T-helper 2 cell treated with Interferon-gamma antibody and Interleukin-4, amounts not matched to agents 5 μg/mL and 100 μg/mL, for 36 hours (primary cell): ENCODE measurements at places on chromosomes 4 and X.

DNA sequence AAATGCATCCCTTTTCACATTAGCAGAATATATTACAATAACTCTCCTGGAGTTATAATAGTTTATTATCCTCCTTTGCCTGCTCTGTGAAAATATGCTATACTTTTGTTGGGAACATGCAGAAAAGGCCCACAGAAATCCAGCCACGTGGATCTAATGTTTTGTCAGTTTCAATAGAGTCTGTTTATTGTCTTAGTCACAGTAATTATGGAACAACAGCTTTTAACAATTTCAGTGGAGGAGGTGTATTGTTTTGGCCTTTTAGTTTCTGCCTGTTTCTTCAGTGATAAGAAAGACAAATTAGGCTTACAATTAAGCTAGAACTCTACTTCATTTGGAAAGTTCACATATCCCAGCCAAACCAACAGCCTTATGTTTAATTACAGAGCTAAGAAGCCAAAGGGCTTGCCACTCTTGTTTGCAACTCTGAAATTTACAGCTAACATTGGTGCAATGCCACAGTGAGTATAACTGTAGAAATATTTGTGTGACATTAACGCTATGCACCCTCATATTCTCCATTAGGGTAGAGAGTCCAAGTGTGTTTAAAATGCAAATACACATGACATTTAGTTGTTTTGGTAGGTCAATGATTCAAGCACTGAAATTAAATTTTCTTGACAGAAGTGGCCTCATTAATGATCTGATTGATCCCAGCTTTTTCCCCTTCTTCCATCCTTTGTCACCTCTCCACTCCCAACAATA lies 175.8 kb downstream of the USP46 start:
- no peak for DNase-seq

DNA sequence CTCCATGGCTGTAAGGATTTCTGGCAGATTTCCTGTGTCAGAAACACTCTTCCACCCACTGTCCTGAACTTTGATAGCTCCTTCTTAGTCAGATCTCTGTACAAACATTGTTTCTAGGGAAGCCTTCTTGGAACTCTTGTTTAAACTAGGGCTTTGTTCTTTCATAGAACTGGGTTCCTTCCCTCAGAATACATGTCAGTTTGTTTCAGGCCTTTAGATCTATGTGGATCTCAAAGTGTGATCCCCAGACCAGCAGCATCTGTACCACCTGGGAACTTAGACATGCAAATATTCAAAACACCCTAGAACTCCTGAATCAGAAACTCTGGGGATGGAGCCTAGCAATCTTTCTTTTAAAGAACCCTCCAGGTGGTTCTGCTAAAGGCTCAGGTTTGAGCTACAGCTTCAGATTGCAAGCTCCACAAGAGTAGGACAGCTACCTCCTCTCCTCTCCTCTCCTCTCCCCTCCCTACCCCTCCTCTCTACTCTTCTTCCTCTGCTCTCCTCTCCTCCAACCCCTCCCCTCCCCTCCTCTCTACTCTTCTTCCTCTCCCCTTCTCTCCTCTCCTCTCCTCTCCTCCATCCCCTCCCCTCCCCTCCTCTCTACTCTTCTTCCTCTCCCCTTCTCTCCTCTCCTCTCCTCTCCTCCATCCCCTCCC lies 12.7 kb downstream of the RASSF6 start:
- DNase-seq: no peak

DNA sequence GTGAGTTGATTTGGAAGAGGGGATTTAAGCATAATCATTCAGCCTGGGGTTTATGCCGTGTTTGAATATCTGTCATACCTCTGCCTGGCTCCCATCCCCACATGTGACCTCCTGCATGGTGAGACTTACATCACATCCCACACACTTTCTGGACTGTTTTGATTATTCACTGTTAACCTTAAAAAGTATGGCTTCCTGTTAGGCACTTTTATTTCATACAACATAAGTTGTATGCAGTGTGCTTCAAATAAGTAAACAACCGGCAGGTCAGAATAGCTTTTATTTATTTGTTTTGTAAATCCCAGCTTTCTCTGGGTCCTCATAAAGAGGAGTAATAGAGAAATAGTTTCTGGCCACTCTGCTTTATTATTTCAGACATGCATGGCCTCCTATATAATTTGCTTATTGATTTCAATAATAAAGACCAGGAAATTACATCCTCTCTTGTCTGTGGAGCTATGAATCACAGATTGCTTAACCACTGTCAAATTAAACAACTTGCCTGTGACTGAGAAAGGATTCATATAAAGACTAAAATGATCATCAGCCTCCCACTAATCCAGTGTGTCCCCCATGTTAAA lies 376.8 kb upstream of the ZFP42 start:
- no peak for DNase-seq

- no peak for DNase-seq
Measured at GRCh38 chr4:169437299-169438047, 166.7 kb upstream of the SH3RF1 start.

GRCh38 chr4:953574-953915 lies 19.8 kb downstream of the DGKQ start:
- DNase-seq: no peak

DNA sequence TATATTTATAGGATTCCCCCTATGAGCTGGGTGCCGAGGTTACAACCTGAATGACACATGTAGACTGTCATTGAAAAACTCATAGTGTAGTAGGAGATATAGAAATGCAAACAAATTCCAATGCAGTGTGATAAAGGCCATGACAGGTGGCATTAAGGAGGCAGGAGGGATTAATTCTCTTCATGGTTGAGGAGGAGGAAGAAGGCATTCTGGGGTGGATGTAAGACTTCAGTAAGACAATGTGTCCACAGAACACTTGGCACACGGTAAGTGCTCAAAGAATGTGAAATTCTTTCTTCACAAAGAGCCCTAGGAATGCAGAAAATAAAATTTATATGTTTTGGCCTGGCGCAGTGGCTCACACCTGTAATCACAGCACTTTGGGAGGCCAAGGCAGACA lies 136.5 kb downstream of the RBM47 start:
- DNase-seq: no peak

DNA sequence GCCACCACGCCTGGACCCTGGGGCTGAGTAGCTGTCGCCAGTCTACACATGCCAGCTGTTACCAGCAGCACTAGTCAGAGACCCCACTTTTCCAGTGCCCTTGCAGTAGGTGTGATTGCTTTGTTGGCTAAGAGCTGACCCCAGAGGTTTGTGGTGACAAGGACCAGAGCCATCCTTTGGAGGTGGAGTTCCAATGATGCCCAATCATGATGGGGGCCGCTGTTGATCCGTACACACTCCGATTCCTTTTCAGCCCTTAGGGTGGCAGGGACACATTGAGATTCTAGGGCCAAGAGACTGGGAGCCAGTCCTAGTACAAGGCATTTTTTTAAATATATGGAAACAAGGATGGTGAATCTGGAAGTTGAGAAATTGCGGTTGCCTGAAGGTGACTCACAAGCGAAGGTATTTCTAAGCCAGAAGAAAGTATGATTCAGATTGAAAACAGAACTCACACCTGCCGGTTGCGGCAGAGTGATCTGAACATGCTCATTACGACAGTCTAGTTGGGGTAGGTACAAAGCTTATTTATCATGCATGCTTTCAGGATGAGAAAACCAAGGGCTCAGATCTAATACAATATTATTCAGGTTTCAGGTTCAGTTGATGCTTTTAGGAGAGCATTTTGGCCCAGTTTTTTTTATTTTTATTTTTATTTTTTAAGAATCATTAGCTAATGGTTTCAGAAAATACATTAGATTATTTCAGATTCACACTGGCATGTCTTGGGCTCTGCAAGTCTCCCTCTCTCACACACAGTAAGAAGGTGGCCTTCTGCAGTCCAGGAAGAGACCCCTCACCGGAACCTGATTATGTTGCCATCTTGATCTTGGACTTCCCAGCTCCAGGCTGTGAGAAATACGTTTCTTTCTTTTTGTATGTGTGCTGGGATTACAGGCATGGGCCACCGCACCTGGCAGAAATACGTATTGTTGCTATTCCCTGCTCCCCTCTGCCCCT lies 43.4 kb downstream of the SHROOM2 start:
- DNase-seq: peak; percentile 24

- DNase-seq: no peak
Measured at GRCh38 chrX:22409418-22409817, 136.7 kb downstream of the CBLL2 start.

DNA sequence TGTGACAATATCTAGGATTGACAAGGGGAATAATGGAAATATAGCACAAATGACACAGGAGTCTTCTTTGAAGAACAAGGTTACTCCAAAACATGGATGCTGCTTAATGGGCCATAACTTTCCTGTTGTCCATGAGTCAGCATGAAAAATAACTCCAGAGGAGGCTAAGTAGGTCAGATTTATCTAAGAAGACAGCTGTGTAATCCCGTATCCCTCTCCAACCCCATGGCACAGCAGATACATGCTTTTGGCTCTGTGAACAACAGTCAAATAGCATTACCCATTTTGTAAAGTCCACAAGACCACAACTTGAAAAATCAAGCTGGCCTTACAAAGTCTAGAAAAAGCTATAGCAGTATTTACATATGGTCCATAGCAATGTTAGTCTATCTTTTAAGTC lies 2.1 kb upstream of the TMEM131L start:
- DNase-seq: no peak

DNA sequence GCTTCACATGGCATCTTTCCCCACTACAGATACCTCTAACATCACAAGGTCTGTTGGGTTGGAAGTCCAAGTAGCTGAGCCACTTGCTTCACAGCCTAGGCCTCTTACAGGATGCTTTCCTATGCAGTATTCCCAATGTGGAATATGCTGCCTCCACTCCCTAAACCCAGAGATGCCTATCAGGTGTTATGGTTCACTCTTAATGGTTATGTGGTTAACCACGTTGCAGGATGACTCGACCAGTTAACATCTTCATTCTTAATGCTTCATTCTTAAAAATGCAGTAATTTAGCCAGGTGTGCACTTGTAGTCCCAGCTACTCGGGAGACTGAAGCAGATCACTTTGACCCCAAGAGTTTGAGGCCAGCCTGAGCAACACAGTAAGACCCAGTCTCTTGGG lies 24.2 kb downstream of the HAUS3 start:
- no peak for DNase-seq

GRCh38 chrX:110992611-110993010 lies 103.4 kb upstream of the PAK3 start:
- DNase-seq: peak; percentile 3

DNA sequence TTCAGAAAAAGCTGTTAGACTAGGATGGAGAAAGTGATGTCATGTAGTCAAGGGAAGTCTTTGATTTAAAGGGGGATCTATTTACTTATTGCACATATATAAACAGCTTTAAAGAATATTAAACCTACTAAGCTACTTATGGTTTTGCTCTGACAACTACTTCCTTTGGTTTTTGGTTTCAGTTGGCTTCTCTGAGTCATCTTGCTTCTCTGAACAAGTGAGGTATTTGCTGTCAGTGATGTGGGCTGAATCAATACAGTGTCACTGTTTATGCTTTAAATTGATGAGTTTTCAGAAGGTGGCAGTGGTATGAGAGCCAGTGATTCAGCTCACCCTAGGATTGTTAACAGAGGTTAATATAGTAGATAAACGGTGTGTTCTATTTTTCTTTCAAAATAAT lies 75.1 kb downstream of the CEP44 start:
- peak; percentile 36 for DNase-seq

GRCh38 chrX:130594453-130594916 lies 192.7 kb downstream of the RBMX2 start:
- DNase-seq: no peak

- DNase-seq: no peak
Measured at GRCh38 chr4:14410516-14410915, 591.8 kb upstream of the CPEB2 start.

- no peak for DNase-seq
Measured at GRCh38 chr4:122686691-122687090, 45.8 kb upstream of the BBS12 start.

GRCh38 chr4:85986266-85986665 lies 373.6 kb downstream of the MAPK10 start:
- DNase-seq: no peak

- no peak for DNase-seq
Measured at GRCh38 chr4:52408032-52408431, 251.1 kb downstream of the USP46 start.

DNA sequence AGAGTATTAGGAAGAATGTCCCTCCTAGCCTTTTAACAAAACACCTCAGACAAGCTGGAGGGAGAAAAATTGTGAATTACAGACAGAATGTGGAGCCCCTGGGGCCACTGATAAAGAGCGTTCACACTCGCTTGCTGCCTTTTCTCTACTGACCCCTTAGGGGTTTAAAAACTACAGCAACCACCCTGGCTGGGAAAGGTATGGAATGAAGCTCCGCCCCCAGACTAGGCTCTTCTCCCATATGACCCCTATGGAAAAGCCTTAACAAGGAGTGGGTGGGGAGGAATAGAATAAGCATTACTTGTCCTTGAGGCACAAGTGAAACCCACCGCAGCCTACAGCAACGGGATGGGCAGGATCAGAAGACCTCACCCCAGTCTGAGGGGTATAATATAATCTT lies 26.3 kb downstream of the ANKRD50 start:
- DNase-seq: no peak

- no peak for DNase-seq
Measured at GRCh38 chr4:69838977-69839376, 21.0 kb downstream of the SULT1E1 start.

- no peak for DNase-seq
Measured at GRCh38 chr4:149194061-149194460, 621.6 kb downstream of the IQCM start.

GRCh38 chr4:10078481-10079233 lies 37.9 kb downstream of the WDR1 start:
- no peak for DNase-seq

- DNase-seq: no peak
Measured at GRCh38 chrX:47683184-47683828, 24.3 kb upstream of the UXT start.

DNA sequence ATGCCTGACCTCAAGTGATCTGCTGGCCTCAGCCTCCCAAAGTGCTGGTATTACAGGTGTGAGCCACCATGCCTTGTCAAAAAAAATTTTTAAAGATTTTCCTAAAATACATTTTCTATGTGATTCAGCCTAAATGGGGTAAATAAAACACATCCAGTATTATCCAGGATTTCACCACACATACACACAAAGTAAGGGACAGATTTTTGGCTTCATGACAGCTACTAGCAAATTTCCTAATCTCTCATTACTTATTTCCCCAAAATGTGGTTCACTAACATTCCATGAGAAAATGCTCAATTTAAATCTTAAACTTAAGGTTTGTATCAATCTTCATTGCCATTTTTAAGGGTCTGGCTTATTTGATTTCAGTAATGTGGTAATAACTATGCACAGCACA lies 348.5 kb upstream of the INTU start:
- DNase-seq: no peak

DNA sequence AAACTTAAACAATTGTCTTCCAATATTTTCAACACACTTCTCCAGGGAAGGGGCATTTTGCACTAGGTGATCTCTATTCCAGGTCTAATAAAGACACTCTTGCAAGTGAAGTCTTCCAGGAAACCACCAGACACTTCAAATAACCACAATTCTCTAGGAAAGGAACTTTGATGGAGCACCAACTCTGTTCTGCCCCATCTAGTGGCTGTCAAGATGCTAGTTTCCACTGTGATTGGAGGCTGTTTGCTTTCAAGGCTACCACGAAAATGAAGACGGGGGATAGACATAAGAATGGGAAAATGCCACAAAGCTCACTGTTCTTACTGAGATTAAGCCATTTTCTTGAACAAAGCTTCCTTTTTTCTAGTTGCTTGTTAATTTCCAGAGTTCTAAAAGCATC lies 100.6 kb upstream of the F9 start:
- DNase-seq: no peak

GRCh38 chr4:113785781-113786180 lies 24.2 kb upstream of the CAMK2D start:
- no peak for DNase-seq
